Stimulated activated CD8-positive, alpha-beta memory T cell treated with anti-CD3 and anti-CD28 coated beads, Interleukin-7, amount 100 ng/mL, for 1 hour (primary cell): ENCODE measurements at places on chromosomes 5 and 9.

- no peak for DNase-seq
These were observed 69.7 kb downstream of the PIK3R1 start for GRCh38 chr5:68285075-68285840.

- DNase-seq, result no peak
These were observed 104.4 kb downstream of the ZNF354C start for GRCh38 chr5:179164331-179165311.

GRCh38 chr9:89756891-89757537 is 152.2 kb downstream of the GADD45G start:
- no peak for DNase-seq

DNA sequence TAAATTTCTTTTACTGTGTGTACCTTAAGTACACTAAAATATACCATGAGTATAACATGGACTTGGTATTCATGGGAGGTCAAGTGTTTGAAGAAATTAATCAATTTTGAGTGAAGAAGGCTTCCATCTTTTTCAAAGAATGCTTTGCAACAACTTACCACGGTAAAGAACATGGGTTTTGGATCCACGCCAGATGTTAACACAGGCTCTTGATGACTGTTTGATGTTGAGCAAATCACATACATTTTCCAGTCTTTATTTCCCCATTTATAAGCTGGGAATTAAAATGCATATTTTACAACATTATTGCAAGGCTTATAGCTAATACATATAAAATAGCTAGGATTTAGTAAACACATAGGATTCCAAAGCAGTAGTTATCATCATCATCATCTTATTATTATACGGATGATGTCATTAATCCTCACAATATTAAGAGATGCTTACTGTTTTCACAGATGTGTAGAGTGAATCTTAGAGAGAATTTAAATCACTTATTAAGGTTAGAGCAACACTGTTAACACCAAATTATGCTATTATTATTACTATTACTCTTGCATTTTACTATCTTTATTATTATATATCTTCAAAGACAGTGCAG is 362.0 kb downstream of the PRELID2 start:
- no peak for DNase-seq

GRCh38 chr9:134680393-134681060 is 38.9 kb downstream of the COL5A1 start:
- no peak for DNase-seq

- DNase-seq, result no peak
These were observed 77.8 kb downstream of the HRH2 start for GRCh38 chr5:175735701-175736100.

- no peak for DNase-seq
These were observed 222.6 kb downstream of the ROR2 start for GRCh38 chr9:91727316-91727861.

- DNase-seq, result no peak
These were observed 1.1 kb downstream of the POLR1E start for GRCh38 chr9:37486616-37487548.

DNA sequence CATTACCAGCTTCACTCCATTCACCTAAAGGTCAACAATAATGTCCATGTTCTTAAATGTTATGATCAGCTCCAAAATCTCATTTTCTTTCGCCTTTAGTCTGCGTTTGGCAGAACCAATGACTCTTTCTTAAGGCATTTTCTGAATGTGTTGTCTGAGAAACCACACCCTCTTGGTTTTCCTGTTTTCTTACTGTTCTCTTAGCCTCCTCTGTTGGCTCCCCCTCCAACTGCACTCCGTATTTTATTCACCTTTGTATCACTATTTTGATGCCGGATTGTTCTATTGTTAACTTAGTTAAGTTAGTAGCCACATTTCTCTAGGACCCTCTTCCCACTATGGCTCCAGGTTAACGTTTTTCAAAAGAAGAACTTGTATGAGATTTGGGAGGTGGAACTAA is 185.6 kb downstream of the DMAC1 start:
- DNase-seq, result no peak

DNA sequence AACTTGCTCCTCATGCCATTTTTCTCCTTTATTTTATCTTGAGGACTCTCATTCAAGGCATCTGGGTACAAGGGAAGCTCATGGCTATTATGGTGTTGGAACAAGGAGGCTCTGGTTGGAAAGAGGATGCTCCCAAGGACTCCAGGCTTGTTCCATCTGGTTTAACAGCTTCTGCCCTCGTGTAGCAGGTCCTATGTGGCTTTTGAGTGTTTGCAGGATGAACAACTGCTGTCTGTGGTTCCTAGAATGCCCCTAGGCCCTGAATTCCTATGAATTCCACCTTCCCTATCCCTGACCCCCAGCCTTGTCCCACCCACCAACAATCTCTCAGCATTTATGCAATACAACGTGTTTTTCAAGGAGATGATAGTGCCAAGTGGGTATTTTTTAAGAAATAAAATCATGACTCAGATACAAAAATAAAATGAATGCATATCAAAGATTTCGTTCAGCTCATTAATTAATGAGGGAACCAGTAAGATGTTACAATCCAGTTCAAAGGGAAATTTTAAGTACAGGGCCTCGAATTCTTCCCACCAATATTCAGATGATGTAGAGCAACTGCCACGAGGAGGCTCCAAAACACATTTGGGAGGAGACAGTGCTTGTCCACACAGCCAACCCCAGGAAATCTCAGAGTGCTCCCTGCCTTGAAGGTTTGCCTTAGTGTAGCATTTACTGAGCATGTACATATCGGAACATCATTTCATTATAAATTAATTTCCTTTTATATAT is 182.0 kb downstream of the MUSK start:
- DNase-seq, result no peak

GRCh38 chr5:179763215-179763945 is 30.4 kb upstream of the LTC4S start:
- peak; percentile 23 for DNase-seq

- no peak for DNase-seq
These were observed 500.0 kb upstream of the KLF4 start for GRCh38 chr9:107989544-107989943.

DNA sequence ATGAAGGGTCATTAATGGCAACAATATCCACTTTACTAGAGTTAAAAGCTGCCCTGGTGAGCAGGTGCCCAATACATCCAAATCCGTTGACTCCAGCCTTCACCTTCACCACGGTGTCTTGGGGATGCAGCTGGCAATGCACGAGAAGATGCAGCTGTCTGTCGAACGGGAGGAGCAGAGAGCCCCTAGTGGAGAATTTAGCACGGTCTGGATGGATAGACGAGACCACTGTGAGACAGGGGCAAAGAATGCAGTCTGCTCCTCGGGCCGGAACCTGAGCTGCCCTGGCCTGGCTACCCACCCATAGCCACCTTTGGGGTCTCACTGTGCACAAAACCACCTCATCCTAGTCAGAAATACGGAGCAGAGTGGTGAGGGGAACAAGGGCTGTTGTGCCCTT is 35.1 kb downstream of the ADRA1B start:
- no peak for DNase-seq

- DNase-seq, result no peak
These were observed 174.9 kb upstream of the HMHB1 start for GRCh38 chr5:143636931-143637528.

DNA sequence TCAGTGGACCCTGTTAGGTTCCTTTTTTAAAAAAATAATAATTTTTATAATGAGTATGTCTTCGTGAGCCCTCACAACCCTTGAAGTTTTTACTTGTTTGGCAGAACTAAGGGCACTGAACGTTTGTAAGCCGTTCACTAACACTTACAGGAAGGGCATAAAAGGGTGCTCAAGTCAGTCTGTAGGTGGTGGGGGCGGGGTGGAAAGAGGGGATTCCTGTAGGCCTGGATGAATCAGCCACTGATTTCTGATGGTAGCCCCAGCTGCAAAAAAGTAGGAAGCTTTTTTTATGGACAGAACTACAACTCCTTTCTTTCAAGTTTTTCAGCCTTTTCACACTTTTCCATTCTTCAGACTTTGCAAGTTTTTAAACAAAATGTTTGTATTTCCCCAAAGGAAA is 35.8 kb downstream of the PIK3R1 start:
- DNase-seq, result peak; percentile 23

DNA sequence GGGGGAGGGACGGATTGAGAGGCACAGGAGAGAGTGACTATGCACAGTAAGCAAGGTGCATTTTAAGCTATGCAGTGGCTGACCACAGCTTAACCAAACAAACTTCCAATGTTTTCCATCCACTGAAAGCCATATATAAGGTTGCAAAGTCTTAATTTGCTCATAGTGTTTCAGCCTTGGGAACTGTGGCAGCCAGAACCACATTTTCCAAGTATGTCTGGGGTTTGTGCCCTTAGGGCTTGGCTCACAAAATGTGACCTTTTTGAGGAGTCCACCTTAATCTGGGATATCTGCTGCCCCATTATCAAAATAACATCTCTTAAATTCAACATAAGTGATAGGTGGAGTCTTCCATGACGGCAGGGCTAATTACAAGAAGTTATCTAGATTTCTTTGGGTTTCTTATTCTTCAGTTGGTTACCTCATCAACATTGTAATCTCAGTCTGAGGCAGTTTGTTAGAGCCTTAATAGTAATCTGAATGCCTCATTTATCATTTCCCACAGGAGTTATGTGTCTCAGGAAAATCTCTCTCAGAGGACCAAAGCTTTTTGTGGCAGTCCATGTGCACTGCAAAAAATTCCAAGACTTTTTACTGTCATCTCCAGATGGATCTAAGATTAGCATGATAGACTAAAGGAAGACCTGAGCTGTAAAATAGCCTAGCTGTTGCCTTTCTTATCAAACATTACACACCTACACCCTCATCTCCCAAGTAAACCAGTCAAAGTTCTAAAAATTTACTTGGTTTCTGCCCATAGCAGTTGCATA is 15.2 kb upstream of the UBQLN1 start:
- DNase-seq, result no peak

DNA sequence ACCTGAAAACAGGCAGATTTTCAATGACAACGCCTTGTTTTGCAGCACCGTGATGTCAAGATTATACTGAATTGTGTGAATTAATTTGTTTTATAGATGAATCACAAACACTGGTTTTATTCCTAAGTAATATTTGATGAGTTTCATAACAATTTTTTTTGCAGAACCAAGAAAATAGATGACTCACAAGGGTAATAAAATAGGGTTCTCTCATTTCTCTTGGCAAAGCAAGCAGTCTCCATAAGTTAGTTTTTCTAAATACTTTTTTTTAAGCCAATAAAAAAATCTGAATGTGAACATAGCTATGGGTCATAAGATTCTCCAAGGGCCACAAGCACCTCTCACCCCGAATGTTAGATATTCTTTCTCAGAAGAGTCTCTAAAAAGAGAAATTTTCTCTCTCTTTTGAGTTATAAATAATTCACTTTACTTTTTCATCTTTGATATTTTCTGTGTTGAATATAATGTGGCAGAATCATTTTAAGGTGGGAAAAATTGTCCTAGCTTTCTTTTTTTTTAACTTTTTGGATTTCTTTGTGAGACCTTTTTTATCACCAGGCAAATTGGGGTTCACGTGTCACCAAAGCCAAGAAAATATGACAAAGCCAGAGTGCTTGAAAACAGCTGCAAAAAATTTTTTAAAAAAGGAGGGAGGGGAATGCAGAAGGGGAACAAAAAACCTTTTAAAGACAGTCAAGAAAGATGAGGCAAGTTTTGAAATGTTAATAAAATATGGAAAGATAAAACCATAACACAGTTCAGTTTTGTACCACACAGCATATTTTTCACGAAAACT is 174.6 kb upstream of the DAPK1 start:
- no peak for DNase-seq

GRCh38 chr9:3976865-3977613 is 322.8 kb downstream of the GLIS3 start:
- no peak for DNase-seq

DNA sequence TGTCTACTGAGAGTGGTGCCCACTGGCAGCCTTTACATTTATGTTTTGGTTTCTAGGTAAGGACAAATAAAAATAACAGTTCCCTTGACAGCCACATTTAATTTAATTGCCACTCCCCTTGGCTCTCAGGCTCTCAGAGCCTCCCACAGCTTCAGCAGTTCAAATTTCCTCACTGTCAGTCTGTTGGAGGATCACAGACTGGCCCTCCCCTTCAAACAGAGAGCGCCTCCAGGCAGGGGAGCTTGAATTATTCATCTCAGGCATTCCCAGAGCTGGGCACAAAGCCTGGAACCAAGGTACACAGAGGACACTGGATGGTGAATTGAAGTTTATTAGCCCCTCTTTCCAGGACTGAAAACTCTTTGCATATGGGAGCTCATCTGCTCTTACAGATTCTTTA is 407.7 kb downstream of the SPOCK1 start:
- no peak for DNase-seq

DNA sequence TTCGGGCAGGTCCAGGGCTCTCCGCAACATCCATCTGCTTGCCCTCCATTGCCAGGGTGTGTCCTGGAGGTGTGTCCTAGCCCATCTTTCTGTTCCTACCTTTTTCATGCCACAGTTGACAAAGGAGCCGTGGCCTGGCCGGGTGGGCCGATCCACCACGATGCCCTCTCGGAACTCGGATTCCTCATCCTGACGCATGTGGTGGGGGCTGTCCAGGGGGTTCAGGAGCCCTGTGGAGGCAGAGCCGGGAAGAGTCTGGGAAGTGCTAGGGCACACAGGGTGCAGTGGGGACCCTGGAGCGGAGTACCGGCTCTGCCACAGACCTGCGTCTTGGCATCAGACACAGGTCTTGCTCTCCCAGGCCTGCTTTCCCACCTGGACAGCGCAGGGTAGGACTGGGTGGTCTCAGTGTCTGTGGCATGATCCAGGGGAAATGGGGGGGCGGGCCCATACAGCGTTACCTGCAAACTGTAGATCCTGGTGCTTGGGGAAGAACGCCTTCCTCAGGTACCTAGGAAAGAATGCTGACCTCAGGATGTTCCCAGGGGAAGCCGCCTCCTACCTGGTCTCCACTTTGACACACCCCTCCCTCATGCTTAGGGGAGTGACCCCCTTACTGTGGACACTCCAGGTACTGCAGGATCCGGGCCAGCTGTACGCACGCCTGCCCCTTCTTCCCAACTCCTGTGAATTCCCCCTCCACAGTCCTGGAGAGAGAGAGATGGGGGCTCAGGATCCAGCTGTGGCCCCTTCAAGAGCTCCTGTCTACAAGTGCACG is 3.5 kb downstream of the SPOUT1 start:
- DNase-seq, result no peak

- no peak for DNase-seq
These were observed 37.2 kb downstream of the MARVELD2 start for GRCh38 chr5:69451941-69452647.

DNA sequence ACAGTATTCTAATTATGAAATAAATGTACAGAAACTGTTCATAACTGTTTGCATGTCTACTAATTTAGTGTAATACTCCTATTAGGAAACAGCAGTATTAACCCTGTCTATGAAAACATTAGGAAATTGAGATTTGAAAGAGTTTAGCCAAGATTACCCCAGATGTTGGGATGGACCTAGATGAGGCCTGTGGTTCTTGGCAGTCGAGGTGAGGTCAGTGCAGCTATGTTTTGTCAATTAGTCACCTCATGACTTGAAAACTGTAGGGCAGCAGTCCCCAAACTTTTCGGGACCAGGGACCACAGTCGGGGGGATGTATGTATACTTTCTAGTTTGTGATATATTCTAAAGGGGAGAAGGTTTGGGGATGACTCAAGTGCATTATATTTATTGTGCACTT is 4.7 kb downstream of the LNPEP start:
- DNase-seq, result no peak

DNA sequence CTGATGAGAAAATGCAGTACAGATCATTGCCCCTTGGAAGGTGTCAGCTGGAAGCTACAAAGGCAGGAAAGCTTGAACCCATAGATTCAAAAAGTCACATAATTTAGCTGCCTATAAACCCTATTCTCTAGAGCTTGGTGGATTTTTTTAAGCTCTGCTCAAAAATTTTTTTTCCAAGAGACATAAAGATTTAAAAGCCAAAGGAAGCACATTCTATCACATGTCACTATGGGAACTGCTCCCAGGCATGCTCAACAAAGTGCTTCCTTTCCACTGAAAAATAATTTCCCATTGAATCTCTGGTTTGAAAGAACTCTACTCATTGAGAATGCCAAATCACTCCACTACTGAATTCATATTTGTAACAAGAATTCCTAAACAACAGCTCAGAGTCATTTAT is 419.8 kb downstream of the CETN3 start:
- DNase-seq, result no peak
